ENCODE measurements at places on chromosomes 11 and 22. TPM values are rescaled to one million over a fixed set of nuclear protein-coding genes. Genes with fewer than 3 reads are reported as not detected.

OR5D18 gene
- not detected for total RNA-seq

OSBP2 gene
- total RNA-seq, result 5.4 TPM

PDE2A gene
- total RNA-seq, result 22.5 TPM

MARK2 gene
- 45.4 TPM for total RNA-seq

DCDC1 gene
- 1.0 TPM for total RNA-seq

- no peaks in the 10 kb centered on the region for H3K27me3 ChIP-seq
- no peak overlapping the region for H3K27ac ChIP-seq
- no peak for DNase-seq
- H3K36me3 ChIP-seq, result no peaks in the 10 kb centered on the region
These were observed 858 bp downstream of the OAF start for GRCh38 chr11:120211522-120212258.

DNA sequence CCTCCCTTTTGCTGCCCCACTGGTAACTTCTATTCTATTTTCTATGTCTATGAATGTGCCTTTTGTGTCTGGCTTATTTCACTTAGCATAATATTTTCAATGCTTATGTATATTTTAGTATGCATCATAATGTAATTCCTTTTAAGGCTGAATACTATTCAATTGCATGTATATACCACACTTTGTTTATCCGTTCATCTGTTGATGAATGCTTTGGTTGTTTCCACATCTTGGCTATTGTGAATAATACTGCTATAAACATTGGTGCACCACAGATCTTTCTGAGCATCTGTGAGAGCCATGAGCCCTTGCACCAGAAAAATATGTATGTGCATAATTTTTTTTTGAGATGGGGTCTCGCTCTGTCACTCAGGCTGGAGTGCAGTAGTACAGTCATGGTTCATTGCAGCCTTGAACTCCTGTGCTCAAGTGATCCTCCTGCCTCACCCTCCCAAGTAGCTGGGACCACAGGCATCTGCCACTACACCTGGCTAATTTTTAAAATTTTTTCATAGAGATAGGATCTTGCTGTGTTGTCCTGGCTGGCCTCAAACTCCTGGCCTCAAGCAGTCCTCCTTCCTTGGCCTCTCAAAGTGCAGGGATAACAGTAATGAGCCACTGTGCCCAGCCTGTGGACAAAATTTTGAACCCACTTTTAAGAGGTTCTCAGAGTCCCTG, 27.0 kb downstream of the HEPHL1 start:
- no peaks in the 10 kb centered on the region for H3K27me3 ChIP-seq
- DNase-seq, result no peak
- no peak overlapping the region for H3K4me3 ChIP-seq
- no peaks in the 10 kb centered on the region for H3K36me3 ChIP-seq
- no peak overlapping the region for H3K27ac ChIP-seq

DNA sequence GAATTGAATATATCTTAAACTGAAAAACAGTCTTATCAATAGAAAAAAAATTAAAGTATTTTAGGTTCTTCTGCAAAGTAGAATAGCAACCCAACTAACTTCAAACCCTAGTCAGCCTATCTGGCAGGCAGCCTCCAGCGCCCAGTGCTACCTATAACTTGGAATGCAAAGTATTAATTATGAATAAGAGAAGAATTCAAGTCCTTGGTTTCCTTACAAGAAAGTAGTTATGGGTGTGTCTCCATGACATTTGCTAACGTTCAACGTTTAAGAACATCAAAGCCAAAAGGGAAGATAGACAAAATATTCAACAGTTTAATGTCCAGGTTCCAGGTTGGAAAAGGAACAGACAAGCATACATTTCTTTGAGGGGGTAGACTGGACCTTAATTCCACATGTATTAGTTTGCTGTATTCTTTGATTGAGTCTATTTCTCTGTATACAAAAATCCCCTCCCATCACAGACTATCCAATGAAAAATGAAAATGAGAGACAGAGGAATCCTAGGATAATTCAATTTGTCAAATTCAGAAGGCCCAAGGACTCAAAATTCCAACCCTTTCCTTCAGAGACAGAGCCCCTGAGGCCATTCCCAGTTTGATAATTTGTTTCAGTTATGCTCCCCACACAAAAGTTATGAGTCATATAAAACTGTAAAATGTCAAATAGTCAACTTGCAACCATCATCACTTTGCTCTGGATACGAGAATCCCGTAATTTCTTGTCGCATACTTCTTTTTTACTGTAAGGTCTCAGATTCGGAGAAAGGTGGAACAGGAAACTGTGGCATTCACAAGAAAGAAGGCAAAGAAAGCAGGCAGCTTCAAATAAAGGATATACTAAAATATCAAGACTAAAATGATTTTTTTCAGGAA, 83.7 kb upstream of the CHRM4 start:
- no peaks in the 10 kb centered on the region for H3K36me3 ChIP-seq
- no peak overlapping the region for H3K27ac ChIP-seq
- H3K4me3 ChIP-seq, result no peak overlapping the region
- H3K27me3 ChIP-seq, result no peaks in the 10 kb centered on the region
- no peak for DNase-seq

GRCh38 chr11:83970061-83970671, 684.0 kb upstream of the CCDC90B start:
- H3K36me3 ChIP-seq, result no peaks in the 10 kb centered on the region
- H3K27me3 ChIP-seq, result no peaks in the 10 kb centered on the region
- H3K27ac ChIP-seq, result no peak overlapping the region
- H3K4me1 ChIP-seq, result no peaks in the 10 kb centered on the region

GRCh38 chr11:69592986-69593650, 47.8 kb upstream of the CCND1 start:
- peak; percentile 72 for DNase-seq
- H3K36me3 ChIP-seq, result no peaks in the 10 kb centered on the region
- H3K27me3 ChIP-seq, result no peaks in the 10 kb centered on the region
- no peak overlapping the region for H3K27ac ChIP-seq
- no peaks in the 10 kb centered on the region for H3K4me1 ChIP-seq
- H3K4me3 ChIP-seq, result no peak overlapping the region

OR2AT4 gene
- not detected for total RNA-seq

- H3K27me3 ChIP-seq, result no peaks in the 10 kb centered on the region
- no peaks in the 10 kb centered on the region for H3K36me3 ChIP-seq
- H3K4me3 ChIP-seq, result no peak overlapping the region
- DNase-seq, result no peak
- no peaks in the 10 kb centered on the region for H3K4me1 ChIP-seq
- no peak overlapping the region for H3K27ac ChIP-seq
These were observed 237.9 kb downstream of the LUZP2 start for GRCh38 chr11:24734742-24735237.

OVOL1 gene
- 0.11 TPM for total RNA-seq

DNA sequence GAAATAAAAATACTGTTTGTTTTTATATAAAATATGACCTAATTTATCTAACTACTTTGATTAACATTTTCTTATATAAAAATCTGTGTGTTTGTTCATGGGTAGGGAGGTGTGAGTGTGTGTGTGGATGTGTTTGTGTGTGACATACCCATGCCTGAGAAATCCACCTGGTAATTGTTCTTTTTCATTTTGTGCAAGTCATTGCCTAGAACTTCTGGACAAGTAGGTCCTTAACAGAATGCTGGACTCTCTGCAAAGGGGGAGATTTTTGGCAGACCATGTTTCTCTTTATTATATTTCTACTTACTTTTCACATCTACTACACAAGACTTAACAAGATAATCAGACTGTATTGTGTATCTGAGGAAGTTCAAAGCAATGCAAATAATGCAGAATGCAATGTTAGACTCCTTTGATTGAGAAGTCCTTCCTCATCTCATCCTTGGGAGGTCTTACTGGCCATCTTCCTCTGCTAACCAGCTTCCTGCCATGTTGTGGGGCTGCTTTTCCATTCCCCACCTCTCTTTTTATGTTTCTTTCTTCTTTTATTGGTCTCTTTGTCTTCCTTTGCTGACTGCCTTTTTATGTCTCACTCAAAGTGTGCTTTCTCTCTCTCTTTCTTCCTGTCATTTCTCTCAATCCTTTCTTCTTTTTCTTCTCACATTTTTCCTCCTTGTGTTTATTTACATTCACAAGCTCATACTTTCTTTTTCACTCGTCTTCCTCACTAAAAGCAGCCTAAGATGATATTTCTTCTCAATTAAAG, 1017.0 kb upstream of the CNTN5 start:
- no peaks in the 10 kb centered on the region for H3K36me3 ChIP-seq
- H3K4me1 ChIP-seq, result no peaks in the 10 kb centered on the region
- no peak overlapping the region for H3K27ac ChIP-seq
- no peak for DNase-seq

- H3K27me3 ChIP-seq, result no peaks in the 10 kb centered on the region
- no peaks in the 10 kb centered on the region for H3K36me3 ChIP-seq
- DNase-seq, result no peak
- no peaks in the 10 kb centered on the region for H3K4me1 ChIP-seq
These were observed 146.0 kb downstream of the PARVA start for GRCh38 chr11:12523180-12523924.

MMP13 gene
- not detected for total RNA-seq

TRPC6 gene
- 10.5 TPM for total RNA-seq

ZDHHC13 gene
- 6.3 TPM for total RNA-seq

- peaks cover 43% of the 10 kb centered on the region for H3K4me1 ChIP-seq
- H3K27me3 ChIP-seq, result no peaks in the 10 kb centered on the region
- no peak for DNase-seq
- H3K36me3 ChIP-seq, result no peaks in the 10 kb centered on the region
- no peak overlapping the region for H3K4me3 ChIP-seq
These were observed 1.4 kb upstream of the BATF2 start for GRCh38 chr11:64998141-64998540.

GRCh38 chr11:132024587-132025295, 654.3 kb downstream of the NTM start:
- no peaks in the 10 kb centered on the region for H3K36me3 ChIP-seq
- DNase-seq, result no peak
- no peak overlapping the region for H3K4me3 ChIP-seq
- no peak overlapping the region for H3K27ac ChIP-seq

DNA sequence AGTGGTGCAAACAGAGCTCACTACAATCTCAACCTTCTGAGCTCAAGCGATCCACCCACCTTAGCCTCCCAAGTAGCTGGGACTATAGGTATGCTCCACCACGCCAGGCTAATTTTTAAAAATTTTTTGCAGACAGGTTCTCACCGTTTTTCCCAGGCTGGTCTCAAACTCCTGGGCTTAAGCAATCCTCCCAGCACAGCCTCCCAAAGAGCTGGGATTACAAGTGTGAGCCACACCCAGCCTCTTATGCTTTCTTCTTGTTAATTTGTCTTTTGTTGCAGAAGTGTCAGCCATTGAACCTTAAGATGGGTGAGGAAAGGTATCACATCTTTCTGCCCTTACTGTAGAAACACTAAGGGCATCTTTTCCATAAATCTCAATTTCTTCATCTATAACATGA, 34.9 kb downstream of the DENND5A start:
- no peaks in the 10 kb centered on the region for H3K27me3 ChIP-seq
- H3K27ac ChIP-seq, result no peak overlapping the region
- H3K4me3 ChIP-seq, result no peak overlapping the region
- peaks cover 16% of the 10 kb centered on the region for H3K4me1 ChIP-seq
- H3K36me3 ChIP-seq, result no peaks in the 10 kb centered on the region

DNA sequence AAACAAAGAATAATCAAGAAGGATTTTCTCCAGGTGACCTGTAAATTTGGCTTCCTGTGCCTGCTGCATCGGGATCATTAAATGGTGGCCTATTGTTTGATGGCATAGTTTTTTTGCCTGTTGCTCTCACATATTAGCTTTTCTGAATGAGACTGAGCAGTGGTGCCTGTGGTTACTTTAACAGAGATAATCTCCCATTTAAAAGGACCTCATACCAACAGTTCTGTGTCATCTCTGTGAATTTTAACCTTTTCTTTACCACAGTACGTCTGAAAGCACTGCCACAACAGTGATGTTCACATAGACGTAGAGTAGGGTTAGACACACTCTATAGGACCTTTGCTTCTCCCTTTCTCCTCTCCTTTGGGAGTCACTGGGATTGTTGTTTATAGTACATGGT, 22.9 kb upstream of the RCE1 start:
- no peak for DNase-seq
- no peaks in the 10 kb centered on the region for H3K36me3 ChIP-seq
- H3K4me1 ChIP-seq, result no peaks in the 10 kb centered on the region
- no peak overlapping the region for H3K4me3 ChIP-seq
- H3K27me3 ChIP-seq, result no peaks in the 10 kb centered on the region
- H3K27ac ChIP-seq, result no peak overlapping the region

GRCh38 chr11:22076271-22076930, 116.5 kb upstream of the ANO5 start:
- no peak overlapping the region for H3K27ac ChIP-seq
- H3K4me3 ChIP-seq, result no peak overlapping the region
- no peaks in the 10 kb centered on the region for H3K27me3 ChIP-seq
- H3K4me1 ChIP-seq, result no peaks in the 10 kb centered on the region

- no peak overlapping the region for H3K4me3 ChIP-seq
- no peak for DNase-seq
- no peak overlapping the region for H3K27ac ChIP-seq
- no peaks in the 10 kb centered on the region for H3K36me3 ChIP-seq
- no peaks in the 10 kb centered on the region for H3K27me3 ChIP-seq
These were observed 65.1 kb upstream of the LRRC55 start for GRCh38 chr11:57116654-57117053.

GRCh38 chr11:90908074-90908473, 685.2 kb upstream of the CHORDC1 start:
- H3K27me3 ChIP-seq, result no peaks in the 10 kb centered on the region
- no peak overlapping the region for H3K27ac ChIP-seq
- no peaks in the 10 kb centered on the region for H3K4me1 ChIP-seq

VPREB3 gene
- not detected for total RNA-seq

DNA sequence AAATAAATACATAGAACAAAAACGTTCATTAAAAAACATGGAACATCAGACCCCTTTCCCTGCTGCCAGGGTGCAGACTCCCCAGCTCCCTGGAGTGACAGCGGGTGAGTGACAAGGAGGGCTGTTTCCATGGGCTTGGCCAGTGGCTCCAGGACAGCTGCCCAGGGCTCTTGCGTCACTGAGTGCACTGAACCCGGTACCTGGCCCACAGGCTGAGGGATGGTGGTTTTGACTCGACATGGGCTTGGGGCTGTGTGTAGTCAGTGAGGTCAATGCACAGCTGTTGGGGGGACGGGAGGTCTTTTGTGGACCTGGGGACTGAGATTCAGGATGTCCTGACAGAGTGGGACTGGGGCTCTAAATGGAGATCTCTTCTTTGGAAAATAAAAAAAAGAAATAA, 142.1 kb upstream of the B3GAT1 start:
- DNase-seq, result no peak
- no peak overlapping the region for H3K27ac ChIP-seq
- no peaks in the 10 kb centered on the region for H3K36me3 ChIP-seq
- H3K4me3 ChIP-seq, result no peak overlapping the region

DNA sequence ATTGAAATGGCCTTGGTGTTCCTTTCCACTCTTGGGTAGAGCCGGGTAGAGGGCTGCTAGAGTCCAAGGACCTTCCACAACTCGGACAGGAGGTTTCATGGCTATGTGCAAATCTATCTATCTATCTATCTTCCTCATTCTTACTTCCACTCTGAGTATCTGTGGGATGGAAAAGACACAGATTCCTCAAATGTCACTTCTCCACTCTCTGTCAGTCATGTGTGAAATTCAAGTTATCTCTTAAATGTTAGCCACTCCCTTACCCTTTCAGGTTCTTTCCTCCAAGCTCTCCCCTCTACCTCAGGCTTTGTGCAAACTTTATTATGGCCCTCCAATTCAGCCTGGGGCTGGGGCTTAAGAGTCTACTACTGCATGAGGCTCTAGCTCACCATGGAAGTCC, 84.3 kb downstream of the GDPD4 start:
- H3K27me3 ChIP-seq, result no peaks in the 10 kb centered on the region
- H3K36me3 ChIP-seq, result no peaks in the 10 kb centered on the region
- no peaks in the 10 kb centered on the region for H3K4me1 ChIP-seq

- H3K27me3 ChIP-seq, result no peaks in the 10 kb centered on the region
- peak overlapping the region; percentile 98 for H3K27ac ChIP-seq
- H3K36me3 ChIP-seq, result peaks cover 19% of the 10 kb centered on the region
- no peak for DNase-seq
- H3K4me1 ChIP-seq, result peaks cover 26% of the 10 kb centered on the region
These were observed 497 bp upstream of the SSRP1 start for GRCh38 chr11:57336111-57336666.

APOA1 gene
- 36.0 TPM for total RNA-seq

All from upper lobe of left lung (tissue), 6 donors.